GM06990 (cell line): ENCODE measurements at places on chromosomes 3 and 15.

DNA sequence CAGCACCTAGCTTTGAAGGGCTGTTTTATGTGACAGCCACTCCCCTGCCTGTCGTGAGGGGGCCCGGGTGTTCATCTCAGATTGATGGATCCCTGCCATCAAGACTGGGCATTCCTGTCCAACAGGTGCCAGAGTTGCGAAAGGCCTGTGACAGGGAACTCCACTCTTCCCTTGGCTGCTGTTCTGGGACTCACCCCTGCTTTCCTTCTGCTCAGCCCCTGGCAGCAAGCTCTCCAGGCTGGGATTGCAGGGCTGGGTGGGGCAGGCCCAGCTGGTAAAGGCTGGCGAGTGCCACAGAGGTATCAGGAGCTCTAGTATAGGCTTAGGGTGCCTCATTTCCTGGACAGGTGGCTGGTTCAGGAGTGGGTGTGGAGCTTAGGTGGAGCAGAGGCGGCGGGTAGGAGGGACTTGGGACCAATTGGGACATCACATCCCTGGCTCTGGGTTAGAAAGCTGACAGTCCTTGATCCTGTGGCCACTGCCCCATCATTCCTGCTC lies at the start of gene PLA2G4B:
Gene PLA2G4B, plus strand, starts transcription at position 448 of the 498 bp plus-strand sequence. CDS start 67 bp downstream, outside the sequence.
- no peak for DNase-seq

GRCh38 chr3:8532251-8532871 lies 30.7 kb downstream of the LMCD1 start:
- no peak for DNase-seq

GRCh38 chr3:151439652-151440125 lies 21.2 kb downstream of the IGSF10 start:
- DNase-seq = no peak

- no peak for DNase-seq
Observed at GRCh38 chr15:62951481-62951880, 91.1 kb upstream of the TPM1 start.

- peak; percentile 66 for DNase-seq
Observed at GRCh38 chr15:45402955-45403877, 24.9 kb upstream of the GATM start.

DNA sequence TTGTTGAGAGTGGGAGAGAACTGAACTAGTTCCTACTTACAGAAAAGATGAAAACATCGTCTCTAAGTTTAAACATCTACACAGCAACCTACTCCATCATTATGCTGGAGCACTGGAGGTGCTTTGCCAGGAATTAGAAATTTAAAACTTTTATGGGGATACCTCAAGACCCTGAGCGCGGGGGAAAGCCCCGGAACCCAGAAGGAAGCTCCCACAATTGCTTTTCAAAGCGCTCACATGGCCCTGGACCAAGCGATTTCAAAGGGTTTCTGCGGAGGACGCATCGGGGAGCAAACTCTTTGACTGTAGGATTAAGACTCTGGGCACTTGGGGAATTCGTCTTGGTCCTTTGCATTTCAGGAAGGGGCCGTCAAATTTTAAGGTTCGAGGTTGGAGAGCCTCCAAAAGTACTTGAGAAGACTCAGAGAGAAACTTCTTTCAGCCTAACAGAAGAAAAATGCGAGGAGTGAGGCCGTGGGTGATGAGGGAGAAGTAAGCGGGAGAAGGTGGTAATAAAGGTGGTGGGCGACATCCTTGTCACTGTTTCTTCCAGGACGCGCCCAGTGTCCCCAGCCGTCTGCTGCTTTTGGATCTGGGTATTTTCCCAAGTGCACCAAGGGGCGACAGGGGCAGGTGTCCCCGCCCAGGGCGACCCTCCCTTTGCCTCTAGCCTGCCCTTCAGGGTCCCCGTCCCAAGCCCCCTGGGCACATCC lies 591 bp downstream of the PROK2 start:
- no peak for DNase-seq

DNA sequence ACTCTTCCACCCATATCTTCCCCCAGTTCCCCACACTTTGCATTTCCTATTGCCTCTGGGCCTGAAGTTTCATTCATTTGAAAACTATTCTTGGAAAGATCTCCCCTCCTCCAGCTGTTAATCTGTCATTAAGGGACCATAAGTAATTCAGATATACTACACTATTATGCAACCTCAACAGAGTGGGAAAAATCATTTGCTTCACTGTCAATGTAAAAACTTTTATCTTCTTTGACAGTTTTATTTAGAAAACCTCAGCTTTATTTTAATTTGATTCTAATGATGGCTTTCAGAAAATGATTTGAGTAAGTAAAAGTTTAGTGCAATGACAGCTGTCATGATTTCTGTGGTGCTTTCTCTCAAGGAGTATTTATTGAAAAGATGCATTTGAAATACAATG lies 435.3 kb upstream of the KCNMB2 start:
- no peak for DNase-seq

DNA sequence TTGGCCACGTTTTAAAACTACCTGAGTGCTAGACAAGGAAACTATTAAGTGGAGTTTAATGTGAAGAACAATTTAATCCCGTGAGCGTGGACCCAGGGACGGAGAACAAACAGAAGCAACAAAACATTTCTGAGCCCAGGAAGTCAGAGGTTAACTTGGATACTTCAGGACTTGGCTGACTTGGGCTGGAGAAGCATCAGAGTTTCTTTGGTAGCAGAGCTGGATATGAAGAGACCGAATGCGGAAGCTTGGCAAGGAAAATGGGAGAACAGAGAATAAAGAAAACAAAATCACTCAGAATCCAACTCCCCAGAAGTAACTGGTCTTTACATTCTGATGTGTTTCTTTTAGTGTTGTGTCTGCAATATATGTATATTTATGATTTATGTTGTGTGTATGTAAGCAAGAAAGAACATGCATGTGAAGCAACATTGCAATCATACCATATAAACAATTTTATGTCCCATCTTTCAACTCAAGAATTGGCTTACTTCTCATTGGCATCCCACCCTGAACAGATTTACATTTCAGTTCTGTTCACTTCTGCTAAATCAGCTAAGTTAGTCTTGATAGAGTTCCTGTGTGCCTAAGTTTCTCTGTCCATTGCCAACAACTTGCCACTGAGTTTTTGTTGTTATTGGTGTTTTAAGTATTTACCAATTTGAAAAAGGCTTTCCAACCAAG lies 17.2 kb upstream of the PLOD2 start:
- DNase-seq = no peak

- no peak for DNase-seq
Observed at GRCh38 chr3:37491776-37492175, 317.4 kb upstream of the LRRFIP2 start.

DNA sequence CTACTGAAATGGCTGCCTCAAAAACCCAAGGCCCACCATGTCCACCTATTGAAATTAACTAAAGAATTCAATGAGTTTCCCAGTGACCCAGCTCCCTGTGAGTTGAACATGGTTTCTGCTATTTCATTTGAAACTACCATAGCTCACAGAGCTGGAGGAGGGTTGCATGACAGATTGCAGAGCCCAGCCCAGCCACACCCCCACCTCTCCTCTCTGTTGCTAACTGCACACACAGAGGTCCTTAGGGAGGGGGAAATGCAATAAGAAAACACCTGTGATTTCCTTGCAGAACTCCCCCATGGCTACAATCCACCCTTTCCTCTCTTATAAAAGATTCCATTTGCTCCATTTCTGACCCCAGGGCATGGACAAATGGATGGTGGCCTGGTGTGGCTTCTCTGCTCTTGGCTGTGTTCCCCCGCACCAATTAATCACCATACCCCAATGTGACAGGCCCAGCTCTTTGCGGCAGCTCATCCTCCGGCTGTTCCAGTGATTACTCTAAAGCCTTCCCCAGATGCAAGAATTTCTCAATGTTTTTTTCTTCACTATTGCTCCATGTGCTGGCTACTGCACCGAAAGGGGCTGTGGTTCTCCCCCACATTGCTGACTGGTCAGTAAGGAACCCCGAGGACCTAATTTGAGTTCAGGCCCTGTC lies 208.4 kb upstream of the KBTBD8 start:
- DNase-seq = no peak

DNA sequence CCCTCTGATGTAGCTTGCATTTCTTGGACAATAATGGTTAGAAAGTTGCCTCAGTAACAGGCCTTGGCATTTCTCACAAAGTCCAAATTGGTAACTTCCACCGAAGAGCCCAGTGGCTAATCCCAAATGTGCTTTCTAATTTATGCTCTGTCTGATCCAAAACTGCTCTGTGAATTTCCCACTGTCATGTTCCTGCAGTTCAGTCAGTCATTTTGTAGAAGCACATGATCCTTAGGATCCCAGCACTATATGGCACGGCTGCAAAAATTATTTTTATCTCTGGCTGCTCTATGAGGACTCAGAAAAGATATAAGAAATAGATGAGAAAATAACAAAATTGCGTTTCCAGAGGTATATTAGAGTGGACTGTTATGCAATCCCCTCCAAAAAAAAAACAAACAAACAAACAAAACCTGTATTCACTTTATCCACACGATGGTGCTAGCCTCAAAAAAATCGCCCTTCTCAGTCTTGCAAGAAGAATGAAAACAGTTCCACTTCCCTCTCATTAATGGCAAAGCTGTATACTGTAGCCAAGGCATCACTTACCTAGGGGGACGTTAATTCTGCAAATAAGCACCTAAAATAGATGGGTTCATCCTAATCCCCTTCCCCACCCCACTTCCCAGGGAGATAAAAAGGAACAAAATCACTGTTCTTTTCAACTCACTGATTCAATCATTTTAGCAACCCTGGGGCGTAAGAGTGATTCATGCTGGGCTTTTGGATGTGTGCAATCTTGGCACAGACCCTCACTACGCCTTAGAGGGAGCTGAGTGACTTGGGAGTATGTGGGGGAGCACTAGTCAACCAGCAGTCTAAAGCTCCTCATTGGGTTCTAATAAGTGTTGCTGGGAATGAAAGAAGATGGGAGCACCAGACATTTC lies 61.3 kb downstream of the TMCO5A start:
- no peak for DNase-seq

GRCh38 chr15:93862791-93863190 lies 368.6 kb upstream of the MCTP2 start:
- no peak for DNase-seq

DNA sequence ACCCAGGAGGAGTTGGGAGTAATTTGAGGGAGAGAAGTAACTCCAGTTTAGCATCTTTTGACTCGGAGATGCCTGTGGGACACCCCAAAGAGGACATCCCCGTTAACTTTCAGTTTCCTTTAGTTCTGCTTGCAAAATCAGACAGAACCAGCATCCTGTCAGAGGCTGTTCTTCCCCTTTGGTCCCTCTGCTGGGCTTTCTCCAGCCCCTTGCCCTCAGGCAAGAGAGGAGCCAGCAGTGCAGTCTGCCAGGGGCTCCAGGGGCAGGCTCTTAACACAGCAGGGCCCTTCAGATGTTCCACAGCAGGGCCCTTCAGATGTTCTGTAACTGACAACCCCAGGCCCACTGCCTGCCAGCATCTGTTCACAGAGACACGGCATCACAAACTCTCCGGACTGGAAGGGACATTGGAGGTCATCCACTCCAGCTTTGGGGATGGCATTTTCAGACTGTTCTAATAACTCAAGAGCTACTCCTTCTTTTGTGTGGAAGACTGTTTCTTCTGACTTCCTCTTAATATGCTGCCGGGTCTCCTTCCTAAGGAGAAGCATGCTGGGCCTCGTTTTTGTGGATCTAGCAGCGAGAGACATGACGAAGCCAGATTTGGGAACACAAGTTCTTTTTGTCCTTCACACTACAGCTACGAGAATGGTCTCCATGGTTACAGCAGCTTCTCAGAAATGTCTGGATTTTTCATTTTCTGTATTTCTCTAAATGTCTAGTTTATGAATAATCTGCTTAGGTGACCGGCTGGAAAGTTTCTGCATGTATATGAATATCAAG lies 51.9 kb downstream of the KY start:
- DNase-seq = no peak

GRCh38 chr3:125212509-125213363 lies at the start of gene SLC12A8:
Gene SLC12A8 (minus strand): TSS chr3:125212748. CDS start chr3:125211349, 1,399 bp downstream.
- no peak for DNase-seq

DNA sequence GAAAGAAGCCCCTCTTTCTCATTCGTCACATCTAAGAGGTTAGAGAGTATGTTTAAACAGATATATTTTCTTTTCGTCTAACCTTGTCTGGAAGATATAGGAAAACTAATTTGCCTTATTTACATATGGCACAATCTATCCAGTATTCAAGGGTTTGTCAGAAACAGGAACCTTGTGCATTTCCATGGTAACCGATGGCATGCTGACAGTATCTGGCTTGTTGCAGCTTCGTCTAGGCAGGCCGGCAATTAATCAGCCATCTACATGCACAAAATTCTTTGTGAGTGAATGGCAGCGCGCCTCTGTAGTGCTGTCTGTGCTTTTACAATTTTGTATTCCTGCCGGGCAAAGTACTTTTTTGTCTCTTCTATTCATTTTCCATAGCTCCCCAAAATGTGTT lies 294.0 kb upstream of the SOX2 start:
- no peak for DNase-seq

GRCh38 chr15:71281256-71281655 lies 166.0 kb downstream of the THSD4 start:
- no peak for DNase-seq

DNA sequence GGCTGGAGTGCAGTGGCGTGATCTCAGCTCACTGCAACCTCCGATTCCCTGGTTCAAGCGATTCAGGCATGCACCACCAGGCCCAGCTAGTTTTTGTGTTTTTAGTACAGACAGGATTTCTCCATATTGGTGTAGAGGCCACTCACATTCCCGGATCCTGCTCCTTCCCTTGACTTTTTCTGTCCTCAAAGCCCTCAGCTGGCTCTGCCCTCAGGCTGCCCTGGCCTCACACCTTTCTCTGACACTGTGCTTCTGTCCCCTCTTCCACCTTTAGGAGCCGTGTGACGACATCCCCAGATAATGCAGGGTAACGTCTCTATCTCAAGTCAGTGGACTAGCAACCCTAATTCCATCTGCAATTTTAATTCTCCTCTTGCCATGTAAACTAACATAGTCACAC lies 8.6 kb upstream of the CYFIP1 start:
- no peak for DNase-seq

- no peak for DNase-seq
Observed at GRCh38 chr3:8667463-8668091, 23.0 kb upstream of the SSUH2 start.

- DNase-seq = no peak
Observed at GRCh38 chr3:187889601-187890404, 144.5 kb upstream of the BCL6 start.

GRCh38 chr3:149384911-149385321 lies 7.5 kb upstream of the TM4SF1 start:
- DNase-seq = no peak

DNA sequence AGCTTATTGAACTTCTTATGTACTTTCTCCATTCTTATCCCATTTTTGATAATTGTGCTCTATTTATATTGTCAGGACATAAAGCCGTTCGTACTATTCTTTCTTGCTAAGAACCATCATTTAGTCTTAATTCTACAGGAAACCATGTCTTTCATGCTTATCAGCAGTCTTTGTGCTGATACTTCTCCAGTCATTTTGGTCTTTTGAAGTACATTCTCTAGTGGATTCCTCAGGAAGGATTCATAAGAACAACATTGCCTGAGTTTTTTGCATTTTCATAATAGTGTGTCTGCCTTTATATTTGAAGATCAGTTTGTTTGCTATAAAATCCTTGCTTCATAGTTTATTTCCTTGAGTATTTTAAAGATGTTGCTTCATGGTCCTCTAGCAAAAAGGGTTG lies 126.6 kb upstream of the NEO1 start:
- DNase-seq = no peak

- DNase-seq = no peak
Observed at GRCh38 chr3:172030181-172030580, 9.2 kb upstream of the FNDC3B start.

GRCh38 chr3:96169111-96169766 lies 645.2 kb upstream of the EPHA6 start:
- no peak for DNase-seq
